ENCODE measurements at places on chromosomes 1 and 21.

GRCh38 chr21:22189278-22189677 is 1191.1 kb downstream of the NCAM2 start:
- no peak for DNase-seq

GRCh38 chr1:106178791-106179190 is 877.7 kb upstream of the PRMT6 start:
- DNase-seq: no peak

- DNase-seq: no peak
Observed at GRCh38 chr1:183580281-183580682, 10.0 kb downstream of the NCF2 start.

GRCh38 chr1:186763107-186763506 is 65.6 kb upstream of the PLA2G4A start:
- no peak for DNase-seq

DNA sequence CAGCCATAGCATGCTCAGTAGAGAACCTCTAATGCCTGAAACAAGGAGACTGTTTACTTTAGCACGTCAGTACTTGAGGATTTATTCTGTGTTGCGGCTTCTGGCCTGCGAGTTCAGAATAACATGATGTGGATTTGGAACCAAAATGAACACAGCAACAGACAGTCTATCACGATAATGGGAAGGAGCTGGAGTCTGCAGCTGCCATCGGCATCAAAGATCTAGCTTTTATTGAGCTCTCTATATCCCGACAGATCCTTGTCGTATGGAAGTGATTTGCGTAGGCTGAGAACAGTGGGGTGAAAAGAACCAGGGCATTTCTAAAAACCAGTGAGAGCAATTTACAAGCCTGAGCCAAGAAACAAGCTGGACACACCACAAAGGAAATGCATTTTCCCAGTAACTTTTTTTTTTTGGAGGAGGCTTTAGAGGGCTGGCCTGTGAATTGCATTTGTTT is 294.2 kb downstream of the KIF26B start:
- DNase-seq: no peak

DNA sequence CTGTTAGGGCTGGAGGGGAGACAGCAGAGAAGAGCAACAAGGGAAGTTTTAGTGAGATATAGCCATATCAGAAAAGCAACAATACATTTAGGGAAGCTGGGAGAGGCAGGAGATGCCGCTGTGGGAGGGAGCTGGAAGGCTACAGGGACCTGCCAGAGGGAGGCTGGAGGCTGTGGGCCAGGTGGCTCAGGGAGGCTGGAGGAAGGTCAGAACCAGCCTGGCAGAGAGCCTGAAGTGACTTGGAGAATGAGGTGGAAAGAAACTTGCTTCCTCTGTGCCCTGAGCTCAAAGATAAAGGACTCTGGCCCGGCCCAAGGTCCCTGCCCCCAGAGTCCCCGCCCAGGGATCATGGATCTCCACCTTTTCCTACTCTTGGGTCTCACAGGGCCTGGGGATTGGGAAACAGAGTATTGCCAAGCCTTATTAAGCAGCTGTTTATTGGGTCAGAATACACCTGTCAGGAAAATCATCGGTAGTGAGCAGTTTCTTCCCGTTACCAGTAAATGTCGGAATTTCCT is 85.9 kb downstream of the KIF26B start:
- DNase-seq: no peak

DNA sequence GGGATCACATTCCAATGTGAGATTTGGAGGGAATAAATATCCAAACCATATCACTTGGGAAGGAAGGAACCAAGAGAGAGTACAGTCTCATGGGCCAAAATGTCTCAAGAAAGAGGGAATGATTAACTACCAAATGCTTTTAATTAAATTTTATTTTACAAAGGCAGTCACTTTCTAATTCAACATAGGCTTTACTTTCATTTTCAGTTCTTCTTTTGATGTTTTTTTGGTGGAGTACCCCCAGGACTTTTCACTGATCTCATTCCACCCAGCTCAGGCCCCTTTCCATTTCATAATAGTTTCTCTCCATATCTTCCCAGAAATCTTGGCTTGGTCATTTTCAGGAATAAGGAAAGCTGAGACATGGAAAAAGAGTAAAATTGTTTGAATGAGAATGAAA is 5.1 kb upstream of the SLAMF7 start:
- no peak for DNase-seq

- DNase-seq: no peak
Observed at GRCh38 chr1:3420218-3420951, 34.1 kb upstream of the ARHGEF16 start.

DNA sequence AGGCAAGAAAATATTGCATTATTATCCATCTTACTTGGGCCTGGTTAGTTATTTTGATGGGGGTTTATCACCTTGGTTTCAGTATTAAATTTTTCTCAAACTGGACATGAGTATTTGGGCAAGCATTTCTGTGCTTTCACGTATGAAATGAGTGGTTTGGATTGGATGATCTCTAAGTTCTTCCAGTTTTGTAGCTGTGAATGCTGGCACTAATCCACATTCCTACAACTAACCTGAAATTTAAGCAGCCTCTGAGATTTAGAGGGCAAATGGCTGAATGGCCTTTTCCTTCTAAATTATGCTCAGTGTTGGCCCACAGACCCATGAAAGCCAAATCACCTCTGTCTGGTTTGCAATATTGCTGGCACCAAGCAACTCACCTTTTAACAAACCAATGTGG is 475.0 kb upstream of the B3GALT2 start:
- DNase-seq: no peak

DNA sequence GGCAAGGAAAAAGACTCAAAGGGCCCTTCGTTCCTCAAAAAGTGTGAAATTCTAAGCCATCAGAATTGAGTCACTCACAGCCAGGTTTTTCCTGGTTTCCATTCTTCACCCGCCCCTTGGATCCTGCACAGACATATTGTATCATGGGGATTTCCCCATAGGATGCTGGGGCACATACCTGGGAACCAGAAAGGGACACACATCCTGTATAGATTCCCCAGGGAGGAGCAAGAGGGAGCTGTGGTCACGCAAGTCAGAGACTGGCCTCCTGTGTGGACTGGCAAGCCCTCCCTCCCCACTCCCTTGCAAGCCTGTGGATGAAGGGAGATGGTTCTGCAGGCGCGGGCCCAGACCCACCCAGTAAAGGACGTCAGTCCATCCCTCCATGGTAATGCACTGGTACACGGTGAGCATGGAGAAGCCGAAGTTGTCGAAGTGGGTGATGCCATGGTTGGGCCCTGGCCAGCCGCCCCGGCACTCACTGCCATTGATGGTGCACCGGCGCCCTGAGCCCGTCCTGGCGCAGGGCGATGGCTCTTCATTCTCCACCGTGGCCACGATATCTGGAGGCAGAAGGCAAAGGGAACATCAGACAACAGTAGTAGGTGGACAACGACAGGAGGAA is 23.2 kb downstream of the CACNA1S start:
- no peak for DNase-seq

- DNase-seq: no peak
Observed at GRCh38 chr1:204575221-204576190, 59.3 kb downstream of the MDM4 start.

DNA sequence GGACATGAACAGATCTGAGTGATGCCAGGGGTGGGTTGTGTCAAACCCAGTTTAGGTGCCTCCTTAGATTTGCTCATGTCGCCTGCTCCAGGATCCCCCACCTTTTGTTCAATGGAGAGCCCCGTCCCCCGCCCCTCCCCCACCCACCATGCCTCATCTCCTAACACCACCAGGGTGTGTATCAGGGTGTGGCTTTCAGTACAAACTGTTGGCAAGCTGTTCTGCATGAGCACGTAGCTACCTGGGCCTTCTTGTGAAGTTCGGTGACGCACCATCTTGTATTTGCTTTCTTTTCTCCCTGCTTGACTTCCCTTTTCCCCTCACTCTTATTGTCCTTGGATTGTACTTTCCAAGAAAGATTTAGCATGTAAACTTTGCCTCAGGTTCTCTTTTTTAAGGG is 94.8 kb downstream of the EBNA1BP2 start:
- no peak for DNase-seq

DNA sequence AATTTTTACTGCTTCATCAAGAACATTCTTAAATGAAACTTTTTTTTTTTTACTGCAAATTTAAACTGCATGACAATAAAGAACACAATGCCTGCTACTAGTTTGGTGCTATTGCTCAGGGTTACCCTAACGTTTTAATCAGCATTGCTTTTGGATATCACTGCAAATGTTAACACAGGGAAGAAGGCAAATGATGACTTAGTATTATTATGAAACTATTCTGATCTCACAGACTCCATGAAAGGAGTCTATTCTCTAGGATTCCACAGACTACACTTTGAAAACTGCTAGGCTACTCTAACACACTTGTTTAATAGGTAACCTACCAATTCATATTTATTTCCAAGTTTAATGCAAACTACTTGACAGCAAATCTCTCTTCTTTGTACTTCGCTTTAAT is 49.8 kb downstream of the GATAD2B start:
- DNase-seq: no peak

- DNase-seq: no peak
Observed at GRCh38 chr1:232211149-232211548, 418.8 kb downstream of the SIPA1L2 start.

DNA sequence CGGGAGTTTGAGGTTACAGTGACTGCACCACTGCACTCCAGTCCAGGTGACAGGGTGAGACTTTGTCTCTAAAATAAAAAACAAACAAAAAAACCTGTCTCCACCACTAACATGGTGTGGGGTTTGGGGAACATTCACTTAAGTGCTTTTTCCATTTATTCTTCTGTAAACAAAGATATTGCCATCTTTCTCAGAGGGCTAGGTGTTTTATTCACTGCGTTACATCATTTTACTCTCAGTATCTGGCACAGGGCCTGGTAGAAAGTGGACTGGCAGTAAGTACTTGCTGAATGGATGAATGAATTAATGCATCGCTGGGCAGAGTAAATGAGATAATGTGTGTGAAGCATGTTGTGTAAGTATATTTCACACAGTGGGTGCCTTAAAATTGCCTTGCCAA is 20.1 kb downstream of the KIAA0040 start:
- DNase-seq: no peak

Measured in activated naive CD4-positive, alpha-beta T cell treated with Interleukin-2 at 50 U/mL for 16 hours (primary cell).